H7 (cell line): ENCODE measurements at places on chromosomes 12 and 14. TPM values are rescaled to one million over a fixed set of nuclear protein-coding genes. Genes with fewer than 3 reads are reported as not detected.

Gene RERGL
- total RNA-seq = 0.66 TPM in 1 of 2 replicates, not detected in the other

GRCh38 chr14:32865827-32866376 is 72.8 kb upstream of the NPAS3 start:
- DNase-seq = no peak

DNA sequence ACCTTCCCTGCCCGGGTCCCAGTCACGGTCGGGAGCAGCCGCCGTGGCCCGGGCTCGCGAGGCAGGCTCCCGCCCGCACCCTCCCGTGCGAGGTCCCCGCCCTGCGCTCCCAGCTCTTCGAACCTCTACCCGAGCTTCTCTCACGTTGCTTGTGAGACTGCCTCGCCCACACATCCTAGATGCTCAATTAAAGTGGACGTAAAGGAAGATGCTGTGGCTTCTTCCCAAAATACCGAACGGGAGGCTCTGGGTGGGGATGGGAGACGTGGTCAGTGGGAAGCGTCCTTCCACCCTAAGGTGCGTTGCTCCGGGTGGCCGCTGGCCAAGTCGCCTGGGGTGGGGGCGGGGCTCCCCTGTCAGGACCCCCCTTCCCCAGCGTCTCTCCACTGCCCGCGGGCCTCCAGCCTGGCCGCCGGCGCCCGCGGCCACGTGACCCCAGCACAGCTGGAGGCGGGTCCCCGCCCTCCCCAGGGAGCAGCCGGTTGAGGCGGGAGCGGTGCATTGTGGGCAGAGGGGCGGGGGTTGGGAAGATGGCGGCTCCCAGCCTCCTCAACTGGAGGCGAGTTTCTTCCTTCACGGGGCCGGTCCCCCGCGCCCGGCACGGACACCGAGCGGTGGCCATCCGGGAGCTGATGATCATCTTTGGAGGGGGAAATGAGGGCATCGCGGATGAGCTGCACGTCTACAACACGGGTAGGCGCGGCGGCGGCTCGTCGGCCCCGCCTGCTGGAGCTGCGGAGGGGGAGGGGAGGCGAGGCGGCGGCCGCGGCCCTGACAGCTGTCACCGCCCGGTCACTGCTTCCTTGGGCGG is at the start of gene HCFC2:
TSS of gene HCFC2 (plus strand) at position 501 of the 811 bp plus-strand sequence. CDS start at position 531, 30 bp downstream.
- peak; percentile 97 for DNase-seq

GRCh38 chr14:31080056-31080455 is 53.9 kb upstream of the STRN3 start:
- DNase-seq = no peak

DNA sequence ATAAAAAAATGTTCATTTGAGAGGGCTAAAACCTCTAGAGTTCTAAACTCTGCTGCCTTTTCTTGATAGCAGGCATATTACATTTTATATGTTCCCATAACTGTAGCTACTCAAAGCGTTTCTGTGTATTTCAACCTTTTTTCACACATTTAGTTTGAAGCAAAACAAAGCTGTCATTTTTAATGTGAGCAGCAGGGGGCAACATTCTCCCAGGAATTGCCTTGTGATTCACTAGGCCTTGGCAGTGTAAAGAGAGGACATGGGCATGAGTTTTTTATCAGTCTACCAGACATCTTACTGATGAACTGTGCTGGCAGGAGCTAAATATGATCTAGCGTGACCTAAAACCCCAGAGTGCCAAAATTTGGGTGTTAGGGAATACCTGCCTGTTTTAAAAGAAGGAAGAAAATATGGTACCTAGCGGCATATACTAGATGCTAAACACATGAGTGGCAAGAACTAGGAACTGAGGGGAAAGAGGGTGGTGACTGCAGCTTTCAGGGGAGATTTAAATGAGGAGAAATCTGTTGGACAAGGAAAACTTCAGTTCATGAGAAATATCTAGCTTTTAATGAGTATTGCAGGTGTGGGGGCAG is 65.3 kb downstream of the IFT43 start:
- peak; percentile 68 for DNase-seq

DNA sequence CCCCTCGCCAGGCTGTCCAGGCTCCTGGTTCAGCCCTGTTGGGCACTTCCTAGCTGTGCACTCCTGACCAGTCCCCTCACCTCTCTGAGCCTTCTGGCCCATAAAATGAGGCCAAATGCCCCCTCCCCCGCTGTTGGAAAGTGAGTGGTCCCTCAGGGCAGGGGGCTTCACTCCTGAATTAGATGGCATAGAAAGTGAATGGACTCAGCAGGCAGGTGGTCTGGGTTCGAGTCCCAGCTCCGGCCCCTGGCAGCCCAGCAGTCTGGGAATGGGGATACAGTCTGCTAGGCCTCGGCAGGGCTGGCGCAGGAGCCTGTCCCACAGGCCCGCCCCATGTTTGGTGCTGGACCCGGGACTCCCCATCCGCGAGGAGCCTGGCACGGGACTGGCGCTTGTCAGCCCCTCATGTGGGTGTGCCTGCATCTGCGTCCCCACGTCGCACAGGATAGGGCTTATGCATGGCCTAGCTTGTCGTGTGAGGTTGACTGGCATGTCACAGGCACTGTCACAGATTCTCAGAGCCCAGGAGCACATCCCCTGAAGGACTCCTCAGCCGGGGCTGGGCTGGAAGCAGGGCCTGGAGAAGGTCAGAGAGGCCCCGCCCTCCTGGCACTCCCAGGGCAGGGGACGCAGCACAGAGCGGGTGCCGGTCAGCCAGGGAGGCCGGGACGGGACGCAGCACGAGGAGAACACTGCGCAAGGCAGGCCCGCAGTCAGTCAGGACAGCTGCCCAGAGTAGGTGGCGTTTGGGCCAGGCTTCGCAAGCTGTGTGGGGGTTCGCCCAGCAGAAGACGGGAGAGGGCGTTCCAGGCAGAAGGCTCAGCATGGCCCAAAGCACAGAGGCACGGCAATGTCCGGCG is 40.5 kb downstream of the DIO3 start:
- DNase-seq = peak; percentile 48
